ENCODE measurements at places on chromosomes 11 and 22.

GRCh38 chr11:24965748-24966147 is 468.9 kb downstream of the LUZP2 start:
- DNase-seq: no peak

DNA sequence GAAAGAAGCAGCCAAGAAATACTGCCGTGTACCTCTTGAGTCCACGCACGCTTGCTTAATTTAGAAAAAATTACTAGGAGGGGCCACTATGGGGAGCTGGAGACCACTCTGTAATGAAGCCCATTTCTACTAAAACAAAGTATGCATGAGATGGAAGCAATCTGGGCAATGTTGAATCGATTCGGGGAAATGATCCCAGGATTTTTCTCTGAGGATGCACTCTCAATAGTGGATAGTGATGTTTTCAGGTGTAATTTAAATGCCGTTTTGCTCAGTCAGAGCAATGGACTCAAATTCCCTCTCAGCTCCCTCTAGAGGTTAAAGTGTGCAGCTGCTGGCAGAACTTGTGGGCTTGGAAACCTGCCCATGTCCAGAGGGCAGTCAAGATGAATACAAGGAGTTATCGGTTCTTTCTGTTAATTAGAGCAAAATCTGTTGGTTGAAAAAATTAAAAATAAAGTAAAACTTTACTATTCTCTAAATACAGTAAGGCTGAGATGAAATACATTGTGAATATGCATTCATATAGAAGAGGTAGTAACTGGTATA is 64.1 kb downstream of the ME3 start:
- peak; percentile 20 for DNase-seq

DNA sequence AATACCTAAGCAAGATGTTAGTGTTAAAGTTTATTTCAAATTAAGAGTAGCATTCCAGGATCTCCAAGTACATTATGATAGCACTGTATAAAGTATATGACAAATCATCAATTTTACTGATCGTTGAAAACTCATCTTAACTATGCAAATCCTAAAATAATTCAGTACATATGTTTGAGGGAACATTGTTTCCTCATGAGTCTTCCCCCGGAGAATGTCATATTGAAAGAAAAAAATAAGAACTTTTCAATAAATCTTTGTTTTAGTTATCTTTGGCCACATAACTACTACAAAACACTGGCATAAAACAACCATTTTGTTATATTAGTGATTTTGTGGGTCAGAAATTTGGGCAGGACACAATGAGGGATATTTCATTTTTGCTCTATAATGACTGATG is 135.4 kb downstream of the METTL15 start:
- DNase-seq: no peak

GRCh38 chr11:75801362-75802020 is 13.5 kb upstream of the UVRAG start:
- DNase-seq: no peak

- DNase-seq: no peak
Observed at GRCh38 chr11:100734743-100735527, 47.8 kb downstream of the ARHGAP42 start.

GRCh38 chr11:69949327-69949726 is 128.8 kb upstream of the ANO1 start:
- no peak for DNase-seq

GRCh38 chr11:96162816-96163499 is 180.0 kb downstream of the MAML2 start:
- no peak for DNase-seq

- peak; percentile 56 for DNase-seq
Observed at GRCh38 chr11:2444821-2445745, at the start of gene KCNQ1. TSS of gene KCNQ1 (plus strand) at chr11:2445008. CDS start at chr11:2445099, 91 bp downstream.

GRCh38 chr22:49997932-49998717 is 14.4 kb downstream of the IL17REL start:
- DNase-seq: no peak

- DNase-seq: no peak
Observed at GRCh38 chr11:40215556-40215955, 1243.9 kb downstream of the LRRC4C start.

DNA sequence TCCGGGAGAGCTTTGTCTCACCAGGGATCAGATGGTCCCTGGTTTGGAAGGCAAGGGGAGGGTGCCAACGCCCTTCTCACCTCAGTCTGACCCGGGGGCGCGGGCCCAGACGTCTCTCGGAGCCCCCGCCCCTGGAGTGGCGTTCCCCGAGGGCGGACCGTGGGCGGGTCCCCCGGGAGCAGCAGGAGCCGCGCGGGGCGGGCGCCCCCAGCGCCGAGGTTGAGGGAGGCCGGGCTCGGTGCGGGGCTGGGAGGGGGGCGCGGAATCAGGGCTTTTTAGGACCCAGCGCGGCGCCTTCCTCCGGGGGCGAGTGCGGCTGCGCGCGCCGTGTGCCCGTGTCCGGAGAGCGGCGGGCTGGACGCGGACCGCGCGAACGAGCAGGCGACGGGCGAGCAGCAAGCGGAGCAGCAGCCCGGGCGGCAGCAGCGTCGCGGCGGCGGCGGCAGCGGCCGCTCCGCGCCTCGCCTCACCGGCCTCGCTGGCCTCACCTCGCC is at the start of gene KCNC1:
KCNC1 (plus strand) TSS at position 364 of the 494 bp plus-strand sequence. CDS start 1,222 bp downstream, outside the sequence.
- no peak for DNase-seq

DNA sequence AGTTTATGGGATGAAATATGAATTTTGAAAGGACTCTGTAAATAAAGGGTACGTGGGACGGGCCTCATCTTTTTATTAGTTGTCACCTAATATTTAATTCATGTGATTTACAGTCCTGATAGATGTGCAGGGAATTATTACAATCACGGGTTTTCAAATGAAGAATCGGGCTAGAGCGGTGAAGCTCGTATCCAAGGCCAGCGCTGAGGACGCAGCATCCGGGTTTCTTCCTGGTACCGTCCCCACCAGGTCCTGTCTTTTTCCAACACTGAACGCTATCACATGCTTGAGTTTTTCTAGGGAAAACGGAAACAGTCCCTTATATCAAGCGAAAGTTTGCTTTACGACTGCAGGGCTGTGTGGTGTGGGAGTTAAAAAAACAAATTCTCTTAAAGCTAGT is 787 bp downstream of the SMDT1 start:
- DNase-seq: no peak

- no peak for DNase-seq
Observed at GRCh38 chr11:46607516-46607915, 9.5 kb downstream of the HARBI1 start.

- DNase-seq: no peak
Observed at GRCh38 chr11:108398439-108398838, 68.9 kb downstream of the C11orf65 start.

- no peak for DNase-seq
Observed at GRCh38 chr22:17921871-17922821, 102.2 kb downstream of the MICAL3 start.

GRCh38 chr11:2573240-2574042 is 126.4 kb downstream of the KCNQ1OT1 start:
- DNase-seq: no peak

DNA sequence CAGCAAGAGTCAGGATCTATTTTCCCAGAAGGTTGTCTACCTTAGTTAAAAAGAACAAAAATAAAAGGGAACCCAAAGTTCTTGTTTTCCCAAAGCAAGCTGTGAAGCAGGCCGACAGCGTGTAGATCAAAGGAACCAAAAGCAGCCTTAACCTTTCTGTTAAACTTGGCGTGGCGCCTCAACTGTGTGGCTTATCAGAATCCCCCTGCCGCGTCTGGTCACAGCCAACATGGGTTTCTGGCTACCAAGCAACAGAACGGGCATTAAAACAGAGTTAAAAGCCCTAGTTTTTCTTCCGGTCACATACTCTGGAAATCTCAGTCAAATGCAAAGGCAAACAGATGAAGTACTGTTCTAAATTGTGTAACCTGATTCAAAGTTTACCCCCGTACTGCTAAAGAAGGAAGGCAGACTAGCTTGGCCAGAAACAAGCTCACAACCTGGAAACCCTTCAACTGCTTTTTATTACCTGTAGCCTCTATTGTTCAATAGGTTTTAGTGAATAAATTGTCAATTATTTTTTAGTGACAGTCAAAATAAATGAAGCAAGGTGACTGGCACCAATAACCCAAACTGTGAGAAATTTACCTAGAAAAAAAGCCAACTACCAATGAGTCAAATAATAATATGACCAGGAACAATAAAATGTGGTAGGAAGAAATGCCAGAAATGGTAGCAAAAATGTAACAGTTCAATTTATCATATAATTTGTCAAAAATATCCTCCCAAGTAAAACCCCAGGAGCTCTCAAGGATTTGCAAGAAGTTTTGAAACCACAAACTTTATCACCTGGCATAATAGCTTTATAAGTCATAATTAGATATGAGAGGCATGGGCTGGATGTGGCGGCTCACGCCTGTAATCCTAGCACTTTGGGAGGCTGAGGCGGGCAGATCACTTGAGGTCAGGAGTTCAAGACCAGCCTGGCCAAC is 21.4 kb downstream of the CHKA start:
- DNase-seq: no peak

- no peak for DNase-seq
Observed at GRCh38 chr22:43487311-43488030, 75.7 kb downstream of the MPPED1 start.

DNA sequence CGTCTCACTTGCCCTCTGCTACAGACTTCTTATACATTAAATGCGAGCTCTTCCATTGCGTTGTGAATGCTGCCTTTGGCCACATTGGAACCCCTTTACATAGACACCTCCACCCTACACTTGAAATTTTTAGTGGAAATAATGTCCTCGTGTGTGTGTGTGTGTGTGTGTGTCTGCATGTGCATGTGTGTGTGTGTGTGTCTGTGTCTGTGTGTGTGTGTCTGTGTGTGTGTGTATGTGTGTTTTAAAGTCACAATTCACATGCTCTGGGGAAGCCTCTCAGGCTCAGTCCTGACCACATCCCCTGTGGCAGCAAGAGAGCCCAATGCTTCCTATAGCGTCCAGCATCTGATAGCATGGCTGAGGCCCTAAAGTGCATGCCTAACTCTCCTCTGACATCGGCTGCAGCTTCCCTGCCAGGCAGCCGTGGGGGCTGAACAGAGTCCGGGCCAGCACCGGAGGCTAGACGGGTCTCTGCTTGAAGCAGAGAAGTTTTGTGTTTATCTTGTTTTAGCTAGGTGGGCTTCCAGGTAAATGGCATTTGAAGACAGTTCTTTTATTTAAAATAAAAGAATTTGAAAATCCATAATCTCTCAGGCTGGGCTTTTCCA is 64.5 kb upstream of the EMID1 start:
- DNase-seq: no peak

GRCh38 chr22:30310881-30311771 is 15.6 kb downstream of the TBC1D10A start:
- DNase-seq: no peak

DNA sequence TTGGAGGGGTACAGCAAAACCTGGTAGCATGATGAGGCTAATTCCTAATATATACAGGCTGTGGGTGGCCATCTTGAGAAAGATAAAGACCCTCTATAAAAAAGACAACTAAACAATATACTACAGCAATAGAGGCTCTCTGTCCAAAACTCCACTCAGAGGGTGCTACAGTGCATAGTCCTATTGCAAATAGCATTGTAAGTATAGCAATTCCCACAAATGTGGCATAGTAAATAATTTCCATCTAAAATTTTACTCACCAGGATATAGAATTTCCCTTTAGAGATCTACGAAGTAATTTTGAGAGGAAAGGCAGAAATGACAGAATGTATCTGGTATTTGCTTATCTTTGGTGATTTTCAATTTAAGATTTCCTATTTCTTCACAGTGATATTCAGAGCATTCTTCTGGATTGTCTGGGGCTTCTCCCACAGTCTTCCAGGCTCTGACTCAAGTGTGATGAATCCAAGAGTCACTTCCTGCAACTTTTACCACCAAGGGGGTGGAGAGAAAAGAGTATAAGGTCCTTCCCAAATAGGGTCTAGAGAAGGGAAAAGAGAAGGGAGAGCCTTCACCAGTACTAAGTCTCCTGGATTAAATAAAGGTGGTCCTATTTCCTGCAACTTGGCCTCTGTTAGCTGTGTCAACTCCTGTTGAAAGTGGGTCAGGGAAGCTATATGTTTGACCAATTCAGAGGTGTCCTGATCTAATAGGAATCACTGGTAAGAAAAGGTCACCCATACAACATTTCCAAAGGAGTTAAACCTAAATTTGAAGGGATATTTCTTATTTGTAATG is 1054.7 kb upstream of the CNTN5 start:
- no peak for DNase-seq

DNA sequence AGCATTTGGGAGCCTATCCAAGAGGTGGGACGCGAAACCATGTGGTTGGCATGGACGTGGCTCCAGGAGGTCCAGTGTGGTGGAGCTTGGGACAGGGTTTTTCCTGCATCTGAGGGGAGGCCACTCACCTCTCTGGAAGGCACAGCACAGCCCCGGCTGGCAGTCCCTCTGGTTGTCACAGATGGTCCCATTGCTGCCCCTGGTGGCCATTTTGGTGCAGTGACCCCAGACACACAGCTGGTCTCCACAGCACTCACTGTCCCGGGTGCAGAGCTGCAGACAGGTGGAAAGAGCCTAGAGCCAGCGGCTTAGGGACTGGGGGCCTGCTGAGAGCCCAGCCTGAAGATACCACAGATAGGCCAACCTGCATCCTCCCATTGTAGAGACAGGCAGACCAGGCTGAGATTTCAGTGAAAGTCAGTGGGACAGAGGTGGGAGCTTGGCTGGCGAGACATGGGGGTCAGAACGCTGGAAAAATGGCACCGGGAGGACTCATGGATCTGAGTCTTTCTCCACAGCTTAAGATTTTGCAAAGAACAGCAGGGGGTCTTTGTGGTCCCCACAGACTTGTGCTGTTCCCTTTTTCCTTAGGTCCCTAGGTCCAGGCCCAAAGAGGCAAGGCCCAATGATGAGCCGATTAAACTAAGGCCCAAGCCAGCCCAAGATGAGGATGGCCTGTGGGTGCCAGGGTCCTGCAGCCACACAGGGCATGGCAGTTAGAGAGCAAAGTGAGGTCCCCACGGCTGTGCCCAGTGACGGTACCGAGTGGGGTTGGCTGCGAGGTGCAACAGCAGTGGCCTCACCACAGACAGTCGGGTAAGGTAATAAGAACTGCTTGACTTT is 41.4 kb downstream of the DKK3 start:
- DNase-seq: peak; percentile 57

GRCh38 chr22:47561115-47561675 is 798.7 kb downstream of the TBC1D22A start:
- DNase-seq: no peak

GRCh38 chr11:2461956-2462542 is 17.2 kb downstream of the KCNQ1 start:
- DNase-seq: no peak

- DNase-seq: no peak
Observed at GRCh38 chr11:47387944-47388696, 9.8 kb upstream of the SPI1 start.
